ENCODE measurements at places on chromosomes 2 and 18.

DNA sequence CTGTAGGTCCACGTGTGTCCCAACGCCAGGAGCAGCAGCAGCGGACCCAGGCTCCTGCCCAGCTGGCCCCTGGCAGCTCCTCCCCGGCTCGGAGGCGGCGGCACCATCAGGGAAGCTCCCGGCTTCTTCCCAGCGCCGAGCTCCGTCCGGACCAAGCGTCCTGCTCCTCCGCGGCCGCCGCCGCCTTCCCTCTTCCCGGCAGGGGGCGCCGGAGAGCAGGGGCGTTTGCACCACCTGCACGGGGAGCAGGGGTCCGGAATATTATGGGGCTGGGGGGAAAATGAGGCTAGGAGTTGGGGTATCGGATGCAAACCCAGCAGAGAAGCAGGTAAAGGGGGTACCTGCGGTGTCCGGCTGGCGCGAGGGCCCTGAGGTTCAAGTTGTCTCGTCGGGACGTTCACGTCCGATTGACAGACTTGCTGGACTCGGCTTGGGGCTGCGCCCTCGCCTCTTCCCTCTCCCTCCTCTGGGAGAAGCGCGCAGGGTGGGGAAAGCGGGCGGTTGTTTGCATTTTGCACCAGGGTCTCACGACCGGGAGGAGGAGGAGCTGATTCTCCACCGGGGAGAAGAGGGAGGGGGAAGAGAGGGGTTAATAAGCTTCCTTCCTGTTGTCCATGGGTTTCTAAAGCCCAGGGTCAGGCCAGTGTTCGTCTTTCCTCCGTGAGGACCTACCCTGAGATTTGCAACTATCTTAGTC is at the start of gene CCBE1:
Gene CCBE1 (minus strand): TSS at position 188 of the 697 bp plus-strand sequence.
- peak; percentile 32 for DNase-seq

GRCh38 chr18:74942319-74942910 is 266.5 kb downstream of the PTGR3 start:
- DNase-seq: no peak

- DNase-seq: peak; percentile 85
Measured at GRCh38 chr2:101205521-101206479, 46.9 kb upstream of the CNOT11 start.

DNA sequence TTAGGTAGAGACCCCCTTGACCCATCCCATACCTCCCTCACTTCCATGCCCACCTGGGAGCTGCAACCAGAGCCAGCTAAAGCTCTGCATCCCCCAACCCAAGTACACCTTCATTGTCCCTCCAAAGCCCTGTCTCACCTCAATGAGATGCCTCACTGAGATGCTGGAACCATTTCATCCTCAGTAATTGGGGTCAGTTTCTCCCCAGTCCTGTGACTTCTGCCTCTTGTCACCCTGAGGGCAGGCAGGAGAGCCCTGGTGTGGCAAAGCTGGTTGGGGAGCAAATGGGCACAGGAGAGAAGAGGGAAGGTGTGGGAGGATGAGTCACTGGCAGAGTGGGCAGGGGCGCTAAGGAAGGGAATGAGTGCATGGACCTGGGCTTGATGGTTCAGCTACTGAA is 27.9 kb upstream of the NT5DC4 start:
- DNase-seq: peak; percentile 80

DNA sequence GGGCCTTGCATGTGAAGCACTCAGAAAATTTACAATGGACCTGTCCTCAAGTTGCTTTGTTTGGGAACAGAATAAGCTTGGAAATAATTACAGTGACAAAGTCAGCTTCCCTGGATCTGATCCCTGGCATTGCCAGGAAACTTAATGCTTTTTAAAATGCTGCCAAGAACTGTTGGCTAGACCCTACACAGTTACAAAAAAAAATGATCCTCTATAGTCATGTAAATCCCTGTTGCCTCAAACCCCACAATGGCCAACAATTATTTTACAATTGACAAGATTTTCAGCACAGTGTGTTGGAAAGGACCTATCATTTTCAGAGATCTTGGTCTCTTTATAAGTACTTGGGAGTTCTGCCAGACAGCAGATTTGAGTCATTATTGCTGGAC is 470.4 kb upstream of the ACVR2A start:
- no peak for DNase-seq

GRCh38 chr18:63795606-63796005 is 20.4 kb downstream of the SERPINB7 start:
- no peak for DNase-seq

GRCh38 chr18:13868501-13869271 is 44.7 kb downstream of the MC5R start:
- no peak for DNase-seq

DNA sequence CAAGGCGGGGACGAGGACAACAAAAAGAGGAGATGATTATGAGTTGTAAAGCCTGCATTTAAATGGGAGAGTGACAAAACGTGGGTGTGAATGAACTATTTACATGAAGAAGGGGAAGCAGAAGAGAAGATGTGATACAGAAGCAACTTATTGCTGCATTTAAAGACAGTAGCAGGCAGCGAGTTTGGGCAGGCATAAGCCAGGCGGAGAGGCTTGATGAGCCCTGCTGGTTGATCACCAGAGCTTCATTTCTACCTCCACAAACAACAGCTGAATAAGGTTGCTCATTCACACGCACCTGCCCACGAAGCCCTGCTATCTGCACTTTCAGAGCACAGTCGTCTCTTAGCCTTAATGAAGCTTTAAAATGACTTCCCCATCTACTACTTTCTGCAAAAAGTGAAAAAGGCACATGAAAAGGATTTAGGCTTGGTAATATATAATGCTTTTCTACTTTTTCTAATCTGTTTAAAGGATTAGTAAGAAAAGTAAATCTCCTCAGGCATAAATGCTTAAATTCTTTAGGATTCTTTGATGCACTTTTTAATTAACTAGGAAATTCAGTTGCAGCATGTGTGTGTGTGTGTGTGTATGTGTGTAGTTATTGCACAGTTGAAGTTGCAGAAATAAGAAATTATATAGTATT is 3.1 kb downstream of the SLC38A11 start:
- no peak for DNase-seq

GRCh38 chr2:121969766-121970639 is 214.6 kb downstream of the TSN start:
- DNase-seq: no peak

GRCh38 chr18:57775937-57776336 is 27.2 kb downstream of the ATP8B1 start:
- DNase-seq: no peak

- no peak for DNase-seq
Measured at GRCh38 chr2:237150831-237151375, 65.2 kb downstream of the COPS8 start.

- peak; percentile 77 for DNase-seq
Measured at GRCh38 chr18:49967171-49967570, 153.8 kb upstream of the ACAA2 start.

- DNase-seq: no peak
Measured at GRCh38 chr18:13536578-13536977, 189.8 kb downstream of the FAM210A start.

DNA sequence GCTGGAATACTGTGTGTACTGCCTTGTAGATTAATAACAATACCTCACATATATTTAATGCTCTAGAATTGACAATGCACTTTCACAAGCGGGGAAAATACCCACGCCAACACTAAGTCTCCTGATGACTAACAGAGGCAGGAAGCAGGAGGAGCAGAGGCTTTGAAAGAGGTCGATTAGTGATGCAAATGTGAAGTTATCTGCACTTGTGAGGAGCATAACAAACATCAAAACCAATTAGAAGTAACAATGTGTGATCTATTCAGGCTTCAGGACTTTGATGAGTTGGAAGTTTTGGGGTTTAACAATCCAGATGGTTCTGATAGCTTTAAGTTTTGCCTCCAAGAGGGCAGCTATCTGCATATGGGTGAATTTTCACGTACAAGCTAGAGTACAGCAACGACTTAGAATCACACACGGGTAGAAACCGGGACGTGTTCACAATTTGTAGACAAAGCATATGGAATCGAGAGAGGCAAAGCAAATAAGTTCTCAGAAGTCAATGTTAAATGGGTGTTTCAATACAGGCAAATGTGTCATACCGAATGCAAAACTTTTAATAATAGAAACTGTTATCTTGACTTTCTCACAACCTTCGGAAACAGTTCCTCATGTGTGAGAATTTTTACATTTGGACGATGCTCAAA is 114.5 kb downstream of the METTL8 start:
- DNase-seq: no peak

DNA sequence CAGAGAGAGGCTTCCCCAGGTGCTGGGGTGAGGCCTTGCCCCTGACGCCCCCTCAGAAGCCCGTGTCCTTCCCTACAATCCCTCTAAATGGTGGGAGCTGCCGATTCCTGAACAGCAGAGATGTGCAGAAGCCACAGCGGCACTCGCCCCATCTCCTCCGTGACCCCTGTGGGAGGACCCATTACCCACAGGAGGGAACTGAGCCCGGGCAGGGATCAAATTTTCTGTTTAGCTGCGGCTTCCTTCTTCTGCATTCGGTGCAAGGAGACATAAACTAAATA is 181.2 kb upstream of the RAB6C start:
- DNase-seq: no peak

- no peak for DNase-seq
Measured at GRCh38 chr2:120511536-120511935, 165.6 kb downstream of the INHBB start.

GRCh38 chr2:238507836-238508235 is 81.1 kb downstream of the ASB1 start:
- DNase-seq: no peak

DNA sequence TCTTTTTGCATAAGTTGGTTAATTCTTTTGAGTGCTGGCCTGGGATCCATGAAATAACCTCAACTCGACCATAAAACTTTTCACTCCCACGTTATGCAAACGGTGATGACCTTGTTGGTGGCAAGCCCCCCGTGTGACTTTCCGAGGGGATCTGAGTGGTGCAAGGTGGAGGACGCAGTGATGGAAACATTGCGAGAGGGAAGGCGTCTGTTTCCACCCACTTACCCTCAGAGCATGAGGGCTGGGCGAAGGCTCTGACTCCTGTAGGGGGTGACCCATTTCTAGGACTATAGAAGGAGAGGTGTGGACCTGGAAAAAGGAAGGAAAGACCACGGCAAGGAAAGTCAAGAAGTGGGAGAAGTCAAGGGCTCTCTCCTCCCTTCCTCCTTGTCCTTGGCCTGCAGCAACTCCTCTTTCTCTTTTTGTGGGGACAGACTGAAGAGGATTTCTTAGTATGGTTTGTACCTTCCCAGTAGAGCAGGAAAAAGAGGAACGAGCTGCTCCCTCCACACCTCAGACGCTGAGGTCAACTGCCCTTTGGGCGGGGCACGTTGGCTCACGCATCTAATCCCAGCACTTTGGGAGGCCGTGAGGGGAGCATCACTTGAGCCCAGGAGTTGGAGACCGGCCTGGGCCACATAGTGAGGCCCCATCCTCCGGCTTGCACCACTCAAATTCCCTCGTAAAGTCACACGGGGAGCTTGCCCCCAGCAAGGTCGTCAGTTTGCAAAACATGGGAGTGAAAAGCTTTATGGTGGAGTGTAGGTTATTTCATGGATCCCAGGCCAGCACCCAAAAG is 15.5 kb upstream of the CD8A start:
- DNase-seq: no peak
